ENCODE measurements at places on chromosomes 1 and 21.

DNA sequence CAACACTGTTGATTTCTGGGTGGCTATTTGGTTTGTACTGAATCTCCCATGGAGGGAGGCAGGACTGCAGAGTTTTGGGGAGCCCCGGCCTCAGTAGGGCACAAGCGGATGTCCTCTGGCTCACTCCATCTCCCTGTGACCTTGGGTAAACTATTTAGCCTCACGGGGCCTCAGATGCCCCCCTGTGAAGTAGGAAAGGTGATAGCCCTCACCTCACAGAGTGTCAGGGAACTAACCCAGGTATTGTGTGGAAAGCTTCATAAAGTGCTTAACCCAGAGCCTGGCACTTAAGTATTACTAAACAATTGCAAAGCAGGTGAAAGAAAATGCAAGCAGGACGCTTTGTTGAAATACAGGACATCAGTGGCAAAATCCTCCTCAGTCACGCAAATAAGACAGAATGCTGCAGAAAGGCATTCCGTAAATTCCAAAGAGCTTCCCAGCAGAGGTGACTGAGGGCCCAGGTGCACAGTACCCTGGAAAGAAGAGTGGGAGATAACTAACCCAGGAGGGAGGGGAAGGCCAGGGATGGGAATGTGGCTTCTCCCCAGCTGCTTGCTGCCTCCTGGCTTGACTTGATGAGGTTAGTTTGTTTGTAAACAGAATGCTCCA is 436.3 kb downstream of the PRDM2 start:
- no peak for DNase-seq

GRCh38 chr1:205275133-205275532 is 46.4 kb downstream of the NUAK2 start:
- DNase-seq: no peak

DNA sequence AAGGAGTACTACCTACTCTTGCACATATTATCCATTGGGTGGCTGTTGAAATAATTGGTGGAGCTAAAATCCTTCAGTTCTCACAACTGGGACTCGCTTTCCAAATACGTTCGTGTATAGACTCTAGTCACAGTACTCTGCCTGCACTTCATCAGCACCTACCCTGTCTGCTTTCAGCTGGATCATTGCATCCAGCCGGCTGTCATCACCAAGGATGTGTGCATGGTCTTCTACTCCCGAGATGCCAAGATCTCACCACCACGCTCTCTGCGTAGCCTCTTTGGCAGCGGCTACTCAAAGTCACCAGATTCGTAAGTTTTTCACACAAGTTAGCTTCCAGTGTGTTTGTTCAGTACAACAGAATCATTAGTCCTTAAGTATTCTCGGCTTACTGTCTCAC is 37.3 kb upstream of the PGD start:
- DNase-seq: no peak

- no peak for DNase-seq
These were observed 49.7 kb downstream of the LMX1A start for GRCh38 chr1:165306543-165307434.

- no peak for DNase-seq
These were observed 29.1 kb downstream of the LGALS8 start for GRCh38 chr1:236552901-236553300.

DNA sequence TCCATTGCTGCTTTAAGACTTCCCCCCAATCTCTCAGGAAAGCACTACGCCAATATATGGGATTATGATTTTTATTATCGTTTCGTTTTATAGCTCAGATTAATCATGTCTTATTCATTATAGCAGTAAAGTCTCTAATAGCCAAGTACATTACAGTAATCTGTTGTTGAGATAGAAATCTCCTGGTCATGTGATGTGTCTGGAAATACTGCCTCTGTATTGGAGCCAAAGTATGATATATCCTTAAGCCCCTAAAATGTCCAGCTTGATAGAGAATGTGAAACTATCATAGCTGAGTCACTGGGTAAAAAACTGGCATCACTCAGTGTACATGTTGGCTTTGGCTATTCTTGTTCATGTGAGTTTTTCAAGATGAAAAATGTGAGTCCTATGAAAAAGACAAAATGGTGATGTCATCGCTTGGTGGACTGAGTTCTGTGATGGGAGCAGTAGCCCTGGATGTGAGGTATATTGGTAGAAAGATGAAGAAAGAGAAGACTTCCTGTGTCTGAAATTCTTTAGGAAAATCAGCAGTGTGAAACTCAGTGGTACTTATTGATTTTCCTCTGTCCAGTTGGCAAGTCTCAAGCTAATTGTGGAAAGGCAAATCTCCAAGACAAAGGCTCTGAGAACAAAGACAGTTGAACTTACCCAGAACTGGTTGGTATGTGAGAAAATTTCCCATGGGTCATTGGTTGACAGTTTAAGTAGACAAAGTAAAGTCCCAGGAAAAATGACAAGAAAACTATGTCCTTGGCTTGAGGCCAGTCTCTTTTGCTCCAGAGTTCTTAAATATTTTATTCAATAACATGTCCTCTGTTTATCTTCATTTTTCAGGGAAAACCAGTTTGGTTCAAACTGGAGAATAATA is 76.2 kb downstream of the BRINP2 start:
- no peak for DNase-seq

GRCh38 chr1:38068980-38069340 is 22.4 kb upstream of the POU3F1 start:
- DNase-seq: no peak
